SJSA1 (cell line): ENCODE measurements at places on chromosomes 16 and 17. TPM values are rescaled to one million over a fixed set of nuclear protein-coding genes. Genes with fewer than 3 reads are reported as not detected.

SCNN1B gene
- not detected in 2 replicates for total RNA-seq

CBLN1 gene
- total RNA-seq: not detected in 2 replicates

TMEM220 gene
- 1.4 and 2.8 TPM in 2 replicates for total RNA-seq

GNG13 gene
- total RNA-seq: not detected in 2 replicates

MPV17L gene
- 0.29 TPM in 1 of 2 replicates, not detected in the other for total RNA-seq

EFNB3 gene
- total RNA-seq: not detected in 2 replicates

MGAT5B gene
- total RNA-seq: 14.4 and 15.0 TPM in 2 replicates

SPATA32 gene
- not detected in 2 replicates for total RNA-seq

TMIGD1 gene
- not detected in 2 replicates for total RNA-seq

GRCh38 chr17:45580924-45581323 lies 90.4 kb upstream of the PLEKHM1 start:
- no peak for DNase-seq
- peaks cover 54% of the 10 kb centered on the region for H3K27me3 ChIP-seq
- H3K27ac ChIP-seq: no peak overlapping the region
- no peak overlapping the region for H3K4me3 ChIP-seq
- H3K4me1 ChIP-seq: peaks cover 14% of the 10 kb centered on the region

DNA sequence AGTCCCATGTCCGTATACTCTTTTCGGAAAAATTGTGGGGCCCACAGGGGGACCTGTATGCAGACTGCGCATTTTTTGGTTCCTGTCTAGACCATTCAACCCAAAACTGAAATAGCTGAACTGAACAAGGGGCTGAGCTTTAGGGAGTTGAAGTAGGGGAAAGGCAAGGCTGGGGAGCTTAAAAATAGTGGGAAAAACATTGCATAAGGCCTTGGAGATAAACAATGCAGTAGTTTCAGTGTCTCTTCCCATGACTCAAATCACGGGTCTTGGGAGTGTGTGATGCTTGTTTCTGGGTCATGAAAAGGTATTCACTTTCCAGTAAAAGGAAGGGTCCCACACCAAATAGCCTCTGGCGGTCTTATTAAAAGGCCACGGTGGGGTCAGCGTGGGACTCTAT lies 402.8 kb upstream of the SALL1 start:
- H3K4me3 ChIP-seq: no peak overlapping the region
- no peak overlapping the region for H3K27ac ChIP-seq
- H3K36me3 ChIP-seq: no peaks in the 10 kb centered on the region
- peaks cover 24% of the 10 kb centered on the region for H3K4me1 ChIP-seq
- H3K27me3 ChIP-seq: no peaks in the 10 kb centered on the region

DNA sequence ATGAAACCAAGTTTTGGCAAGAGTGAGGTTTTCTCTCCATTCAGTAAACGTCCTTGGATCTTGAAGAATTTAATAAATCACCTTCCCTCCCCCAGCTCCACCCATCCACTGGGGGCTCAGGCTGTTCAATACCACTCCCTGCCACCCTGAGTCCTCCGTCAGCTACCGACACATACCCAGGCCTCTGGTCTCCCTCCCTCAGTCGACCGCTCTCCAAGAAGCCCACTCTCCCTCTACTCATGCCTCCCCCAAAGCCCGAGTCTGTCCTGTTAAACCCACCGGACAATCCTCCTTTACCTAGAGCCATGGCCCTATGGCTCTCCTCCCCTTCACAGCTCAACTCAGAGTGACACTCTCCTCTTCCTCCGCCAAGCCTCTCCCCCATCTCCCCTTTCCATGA lies 19.7 kb upstream of the SLC4A1 start:
- H3K4me1 ChIP-seq: no peaks in the 10 kb centered on the region

DNA sequence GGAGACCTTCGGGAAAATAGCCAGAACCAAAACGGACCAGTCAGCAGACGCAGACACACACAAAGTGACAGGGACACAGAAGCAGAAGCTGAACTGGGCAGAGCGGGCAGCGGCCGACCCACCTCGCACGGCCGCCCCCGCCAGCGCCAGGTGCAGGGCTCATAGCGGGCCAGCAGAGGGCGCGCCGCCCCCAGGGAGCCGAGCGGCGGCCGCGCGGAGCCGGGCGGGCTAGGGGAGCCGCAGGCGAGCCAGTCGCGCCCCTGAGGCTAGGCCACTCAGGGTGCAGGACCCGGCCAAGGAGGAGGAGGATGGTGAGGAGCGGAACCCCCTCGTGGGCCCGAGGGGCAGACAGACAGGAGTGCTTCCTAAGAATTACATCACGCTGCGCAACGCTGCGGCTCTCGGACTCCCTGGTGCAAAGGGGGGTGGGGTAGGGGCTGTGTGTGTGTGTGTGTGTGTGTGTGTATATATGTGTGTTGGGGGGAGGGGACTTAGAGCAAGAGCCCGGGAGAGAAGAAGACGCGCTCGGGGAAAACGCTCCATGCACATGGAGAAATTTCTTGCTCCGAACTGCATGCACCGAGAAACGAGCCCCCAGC lies 913 bp upstream of the NOG start:
- peak overlapping the region; percentile 52 for H3K4me3 ChIP-seq
- no peaks in the 10 kb centered on the region for H3K36me3 ChIP-seq
- no peak overlapping the region; the same call in 1 of the 2 replicates for H3K27ac ChIP-seq

DNA sequence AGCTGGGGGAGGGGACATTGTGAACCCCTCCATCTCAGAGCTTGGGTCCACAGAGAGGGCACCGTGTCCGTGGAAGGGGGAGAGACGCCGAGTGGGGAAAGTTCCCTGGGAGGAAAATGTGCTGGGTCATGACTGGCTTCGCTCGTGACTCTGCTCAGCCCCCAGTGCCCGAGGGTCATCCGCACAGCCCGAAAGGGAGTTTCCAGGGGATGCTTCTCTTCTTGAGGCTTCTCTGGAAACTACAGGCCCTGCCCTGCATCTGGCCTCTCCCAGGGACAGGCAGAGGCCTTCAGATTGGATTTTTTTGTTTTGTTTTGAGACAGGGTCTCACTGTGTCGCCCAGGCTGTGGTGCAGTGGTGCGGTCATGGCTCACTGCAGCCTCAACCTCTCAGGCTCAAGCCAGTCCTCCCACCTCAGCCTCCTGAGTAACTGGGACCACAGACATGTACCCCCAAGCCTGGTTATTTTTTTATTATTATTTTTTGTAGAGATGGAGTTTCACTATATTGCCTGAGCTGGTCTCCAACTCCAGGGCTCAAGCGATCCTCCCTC lies 9.8 kb upstream of the GSE1 start:
- no peaks in the 10 kb centered on the region for H3K27me3 ChIP-seq
- no peak for DNase-seq
- H3K36me3 ChIP-seq: peaks cover 3% of the 10 kb centered on the region; the same call in 1 of the 2 replicates
- no peak overlapping the region for H3K27ac ChIP-seq
- peaks cover 39% of the 10 kb centered on the region for H3K4me1 ChIP-seq

- H3K36me3 ChIP-seq: no peaks in the 10 kb centered on the region
- H3K27ac ChIP-seq: no peak overlapping the region
- no peak for DNase-seq
- H3K27me3 ChIP-seq: peaks cover 27% of the 10 kb centered on the region
- H3K4me1 ChIP-seq: no peaks in the 10 kb centered on the region
- H3K4me3 ChIP-seq: no peak overlapping the region
Measured at GRCh38 chr16:28013878-28014277, 49.6 kb downstream of the GSG1L start.

- peaks cover 24% of the 10 kb centered on the region for H3K4me1 ChIP-seq
- no peaks in the 10 kb centered on the region; the same call in 1 of the 2 replicates for H3K27me3 ChIP-seq
- peaks cover 9% of the 10 kb centered on the region; the same call in 1 of the 2 replicates for H3K36me3 ChIP-seq
- DNase-seq: no peak
Measured at GRCh38 chr17:80030730-80031410, 4.8 kb downstream of the TBC1D16 start.

DNA sequence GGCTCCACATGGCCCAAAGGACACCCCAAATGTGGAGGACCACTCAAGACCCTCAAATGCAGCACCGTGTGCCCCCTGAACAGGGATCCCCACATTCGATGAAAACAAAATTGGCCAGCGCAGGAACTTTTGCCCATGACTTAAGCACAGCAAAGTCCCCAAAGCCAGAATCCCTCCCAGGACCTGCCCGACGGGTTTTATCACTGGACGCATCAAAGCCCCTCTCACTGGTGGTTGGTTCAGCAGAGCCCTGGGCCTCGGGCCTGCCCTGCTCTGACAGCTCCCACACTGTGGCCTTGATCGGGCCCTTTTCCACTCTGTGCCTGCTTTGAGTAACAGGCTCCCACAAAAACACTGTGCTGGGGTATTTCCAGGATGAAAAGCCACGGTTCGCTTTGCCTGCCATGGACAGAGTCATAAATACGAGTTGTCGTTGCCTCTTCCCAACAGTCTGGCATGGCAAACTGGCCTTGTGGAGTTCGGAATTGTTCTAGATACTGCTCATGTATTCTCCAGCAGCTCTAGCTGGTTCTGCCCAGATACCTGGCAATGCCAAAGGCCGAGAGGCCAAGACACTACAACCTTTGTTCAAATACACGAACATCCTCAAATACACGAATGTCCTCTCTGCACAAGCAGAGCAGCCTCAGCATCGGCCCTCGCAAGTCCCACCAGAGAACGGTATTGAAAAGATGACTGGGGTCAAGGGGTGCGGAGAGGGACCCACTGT lies 46.4 kb downstream of the TBC1D16 start:
- H3K4me1 ChIP-seq: peaks cover 64% of the 10 kb centered on the region
- H3K36me3 ChIP-seq: 0 out of 2 replicates have a peak, but pooled peaks cover 3% of the 10 kb centered on the region
- no peaks in the 10 kb centered on the region for H3K27me3 ChIP-seq

DNA sequence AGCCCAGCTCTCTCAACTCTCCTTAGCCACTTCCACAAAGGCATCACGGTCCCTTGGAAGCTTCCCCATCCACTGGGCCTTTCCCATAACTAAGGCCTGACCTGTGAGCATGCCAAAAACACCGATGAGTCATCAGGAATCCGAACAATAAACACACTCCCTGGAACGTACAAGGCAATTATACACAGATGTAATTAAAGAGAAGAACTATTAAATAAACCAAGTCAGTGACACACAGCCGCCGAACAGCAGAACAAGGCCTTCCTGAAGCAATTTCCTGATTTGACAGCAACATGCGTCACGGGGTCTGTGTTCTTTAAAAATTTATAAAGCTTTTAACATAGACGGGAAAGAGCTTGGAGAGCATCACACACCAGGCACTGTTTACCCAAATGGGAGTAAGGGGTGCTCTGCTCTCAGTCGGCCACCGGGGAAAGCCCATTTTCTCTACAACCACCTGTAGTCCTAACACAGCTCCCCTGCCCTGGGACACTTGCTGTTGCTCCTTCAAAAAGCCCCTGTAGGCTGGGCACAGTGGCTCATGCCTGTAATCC lies 29.4 kb downstream of the COG7 start:
- peaks cover 61% of the 10 kb centered on the region for H3K4me1 ChIP-seq
- no peak overlapping the region for H3K4me3 ChIP-seq
- peak; percentile 92 for DNase-seq
- H3K27me3 ChIP-seq: no peaks in the 10 kb centered on the region
- peak overlapping the region; percentile 74 for H3K27ac ChIP-seq

GRCh38 chr16:86710602-86710950 lies 132.2 kb downstream of the FOXL1 start:
- no peak overlapping the region for H3K27ac ChIP-seq
- H3K4me1 ChIP-seq: peaks cover 15% of the 10 kb centered on the region
- DNase-seq: no peak
- no peaks in the 10 kb centered on the region; the same call in 1 of the 2 replicates for H3K27me3 ChIP-seq
- no peaks in the 10 kb centered on the region for H3K36me3 ChIP-seq

DNA sequence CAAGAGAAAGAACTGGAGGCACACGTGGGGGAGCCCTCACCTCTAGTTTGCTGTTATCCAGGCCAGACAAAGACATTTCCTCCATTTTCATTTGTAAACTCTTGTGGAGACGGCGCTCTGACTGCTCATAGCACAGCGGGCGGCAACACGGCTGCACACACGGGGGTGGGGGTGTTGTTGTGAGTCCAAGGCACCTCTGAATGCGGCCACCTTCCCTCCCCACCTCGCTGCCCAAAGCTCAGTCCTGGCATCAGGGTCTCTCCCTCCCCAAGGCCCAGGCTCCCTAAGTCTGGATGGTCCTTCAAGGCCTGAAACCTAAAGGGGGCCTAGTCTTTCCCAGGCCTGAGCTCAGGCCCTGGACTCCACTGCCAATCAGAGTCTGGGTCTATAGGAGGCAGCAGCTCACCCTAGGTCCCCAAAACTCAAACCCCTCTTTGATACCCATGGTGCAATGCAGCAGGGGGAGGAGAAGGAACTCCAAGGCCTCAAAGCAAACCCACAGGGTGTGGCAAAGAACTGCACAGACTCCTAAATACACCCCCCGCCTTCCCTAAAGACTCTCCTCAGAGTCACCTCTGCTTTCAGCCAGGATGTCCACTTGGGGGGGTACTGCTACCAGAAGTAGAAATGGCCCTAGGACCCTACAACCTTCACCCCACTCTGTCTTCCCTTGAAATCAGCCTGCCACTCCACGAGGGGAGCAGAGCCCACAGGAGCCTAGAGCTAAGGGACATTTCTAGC lies 1.5 kb downstream of the ATXN7L3 start:
- peak; percentile 61 for DNase-seq
- H3K36me3 ChIP-seq: peaks cover 51% of the 10 kb centered on the region
- H3K27ac ChIP-seq: peak overlapping the region; percentile 87
- peak overlapping the region; percentile 93 for H3K4me3 ChIP-seq

DNA sequence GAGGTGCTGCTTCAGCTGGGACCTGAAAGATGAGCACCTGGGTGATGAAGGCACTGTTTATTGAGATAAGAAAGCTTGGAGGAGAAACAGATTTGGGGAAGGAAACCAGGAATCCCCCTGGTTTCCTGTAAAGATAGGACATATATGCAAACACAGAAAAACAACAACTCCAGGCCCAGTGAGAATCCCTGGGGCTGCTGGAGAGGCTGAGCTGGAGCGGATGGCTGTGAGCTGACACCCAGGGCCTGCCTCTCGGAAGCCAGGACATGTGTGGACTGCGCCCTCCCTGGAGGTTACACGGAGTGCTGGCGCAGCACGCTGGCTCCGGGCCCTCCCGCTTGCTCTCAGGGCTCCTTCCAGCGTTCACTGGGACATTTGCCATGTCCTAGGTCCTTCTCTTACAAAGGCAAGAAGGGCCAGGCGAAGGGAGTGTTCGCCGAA lies 57.5 kb downstream of the CYB5B start:
- no peak for DNase-seq
- H3K27ac ChIP-seq: no peak overlapping the region

DNA sequence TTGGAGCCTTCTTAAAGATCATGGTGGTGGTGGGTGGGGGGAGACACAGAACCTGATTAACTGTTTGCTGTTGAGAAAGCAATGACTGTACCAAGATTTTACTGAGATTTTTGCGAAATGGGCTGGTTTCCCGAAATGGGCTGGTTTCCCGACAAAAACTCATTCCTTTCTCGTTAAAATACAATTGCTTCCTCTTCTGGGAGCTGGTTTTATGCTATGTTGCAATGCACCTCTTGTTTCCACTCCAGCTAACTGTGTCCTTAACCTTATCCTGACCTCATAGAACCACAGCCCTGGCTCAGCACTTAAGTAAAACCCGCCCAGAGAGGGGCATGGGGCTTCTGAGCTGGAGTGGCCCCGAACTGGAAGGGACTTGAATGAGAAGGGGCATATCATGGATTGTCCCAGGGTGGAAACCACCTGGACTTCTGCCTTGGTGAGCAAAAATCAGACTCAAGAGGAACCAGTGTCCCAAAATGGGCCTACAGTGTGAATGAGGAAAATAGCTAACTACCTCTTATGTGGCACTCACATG lies 20.9 kb downstream of the FAM20A start:
- no peaks in the 10 kb centered on the region for H3K36me3 ChIP-seq
- no peak for DNase-seq
- H3K27me3 ChIP-seq: no peaks in the 10 kb centered on the region
- no peak overlapping the region for H3K4me3 ChIP-seq
